ENCODE measurements at places on chromosomes 3 and 15.

GRCh38 chr3:14549256-14549919 lies 9.2 kb upstream of the GRIP2 start:
- no peak for DNase-seq

GRCh38 chr3:14725564-14726440 lies 50.9 kb downstream of the C3orf20 start:
- DNase-seq: no peak

- DNase-seq: no peak
Observed at GRCh38 chr3:48927928-48928327, 9.3 kb downstream of the ARIH2 start.

GRCh38 chr3:127183931-127184869 lies 8.7 kb upstream of the PRR23E start:
- DNase-seq: no peak

DNA sequence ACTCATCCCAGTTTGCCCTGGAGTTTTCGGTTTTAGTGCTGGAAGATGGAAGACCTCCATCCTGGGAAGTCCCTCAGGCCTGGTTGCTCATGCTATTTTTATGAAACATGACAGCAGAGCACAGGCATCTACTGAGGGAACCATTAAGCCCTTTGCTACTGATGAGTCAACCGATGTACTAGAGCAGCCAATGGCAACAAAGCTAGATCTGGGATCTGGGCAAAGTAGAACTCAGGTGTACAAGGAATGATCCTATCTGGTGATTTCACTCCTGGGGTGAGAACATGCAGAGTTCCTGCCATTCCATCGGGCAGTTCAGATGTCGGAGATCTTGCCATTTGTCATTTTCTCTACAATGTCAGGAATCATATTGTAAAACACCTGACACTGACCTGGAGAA lies 166.2 kb upstream of the NSMCE3 start:
- no peak for DNase-seq

DNA sequence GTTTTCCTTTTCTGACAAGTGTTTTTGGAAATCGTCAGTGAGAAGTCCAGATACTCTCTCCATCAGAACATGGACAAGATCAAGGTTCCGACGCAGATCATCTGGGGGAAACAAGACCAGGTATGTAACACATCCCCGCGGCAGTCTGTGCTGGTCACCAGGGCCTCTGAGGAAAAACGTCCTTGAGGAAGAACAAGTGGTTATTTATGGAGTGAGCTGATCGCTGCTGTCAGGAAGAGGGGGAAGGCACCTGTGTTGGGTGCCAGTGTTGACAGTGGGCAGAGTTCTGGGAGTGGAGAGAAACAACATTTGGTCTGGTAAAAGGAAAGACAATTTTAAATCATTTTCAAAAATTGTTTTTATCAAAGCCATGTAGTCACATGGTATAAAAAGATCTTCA lies 20.7 kb upstream of the RPP14 start:
- no peak for DNase-seq

- no peak for DNase-seq
Observed at GRCh38 chr15:78004919-78005634, 72.4 kb downstream of the TBC1D2B start.

DNA sequence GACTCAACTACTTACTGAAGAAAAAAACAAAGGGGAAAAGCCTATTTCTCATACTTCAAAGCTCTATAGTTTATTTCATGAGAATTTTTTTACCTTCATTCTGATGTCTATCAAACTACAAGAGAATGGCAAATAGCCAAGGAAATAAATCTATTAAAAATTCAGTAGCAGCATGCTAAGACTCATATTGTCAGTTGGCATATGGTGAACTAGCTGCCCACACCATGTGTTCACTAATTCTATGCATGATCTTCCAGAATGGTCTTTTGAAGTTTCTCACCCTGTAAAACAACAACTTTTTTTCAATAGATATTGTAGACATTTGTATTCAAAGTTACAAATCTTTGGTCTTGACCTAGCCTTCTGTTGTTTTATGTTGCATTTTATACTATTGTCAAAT lies 386.2 kb downstream of the RSL24D1 start:
- no peak for DNase-seq

GRCh38 chr15:96334705-96335410 lies 4.4 kb downstream of the NR2F2 start:
- DNase-seq: no peak

DNA sequence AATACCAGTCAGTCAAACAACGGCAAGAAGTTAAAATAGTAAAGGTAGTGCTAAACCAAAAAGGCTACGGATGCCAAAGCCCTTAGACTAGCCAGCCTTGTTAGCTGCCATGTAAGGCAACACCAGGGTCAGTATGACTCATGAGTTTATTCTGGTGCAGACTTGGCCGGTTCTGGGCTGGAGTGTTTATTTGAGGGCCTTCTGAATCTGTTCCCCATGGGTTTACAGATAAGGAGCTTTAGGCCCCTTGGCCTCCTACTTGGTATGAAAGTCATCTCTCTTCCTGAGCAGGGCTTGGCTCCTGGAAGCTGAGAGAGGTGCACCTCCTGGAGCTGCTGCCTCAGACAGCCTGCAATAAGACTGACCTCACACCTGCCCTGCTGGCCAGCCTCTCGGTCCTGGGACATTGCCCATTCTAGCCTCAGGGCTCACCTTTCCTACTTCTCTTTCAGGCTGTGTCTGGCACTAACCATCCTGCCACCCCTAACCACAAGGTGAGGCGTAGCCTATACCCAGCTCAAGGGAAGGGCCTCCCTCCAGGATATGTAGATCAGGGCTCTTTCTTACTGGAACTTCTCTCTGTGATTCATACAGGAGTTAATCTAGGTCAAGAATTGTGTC lies 10.4 kb upstream of the RTP1 start:
- DNase-seq: no peak

DNA sequence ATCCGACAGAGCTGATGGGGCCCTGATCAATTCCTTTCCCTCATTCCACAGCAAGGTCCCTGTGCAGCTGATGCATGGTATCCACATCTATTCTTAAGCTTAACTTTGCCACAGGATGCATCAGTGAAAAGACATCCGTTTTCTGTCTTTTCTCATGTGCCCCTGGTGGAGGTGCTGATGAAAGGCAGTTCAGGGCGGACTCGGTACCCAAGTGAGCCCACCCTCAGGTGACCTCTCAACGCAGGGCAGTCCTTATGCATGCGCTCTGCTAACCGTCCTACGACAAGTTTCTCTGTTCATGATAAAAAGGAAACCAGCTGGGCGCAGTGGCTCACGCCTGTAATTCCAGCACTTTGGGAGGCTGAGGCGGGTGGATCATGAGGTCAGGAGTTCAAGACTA lies 251.4 kb downstream of the ADAMTS17 start:
- DNase-seq: no peak

DNA sequence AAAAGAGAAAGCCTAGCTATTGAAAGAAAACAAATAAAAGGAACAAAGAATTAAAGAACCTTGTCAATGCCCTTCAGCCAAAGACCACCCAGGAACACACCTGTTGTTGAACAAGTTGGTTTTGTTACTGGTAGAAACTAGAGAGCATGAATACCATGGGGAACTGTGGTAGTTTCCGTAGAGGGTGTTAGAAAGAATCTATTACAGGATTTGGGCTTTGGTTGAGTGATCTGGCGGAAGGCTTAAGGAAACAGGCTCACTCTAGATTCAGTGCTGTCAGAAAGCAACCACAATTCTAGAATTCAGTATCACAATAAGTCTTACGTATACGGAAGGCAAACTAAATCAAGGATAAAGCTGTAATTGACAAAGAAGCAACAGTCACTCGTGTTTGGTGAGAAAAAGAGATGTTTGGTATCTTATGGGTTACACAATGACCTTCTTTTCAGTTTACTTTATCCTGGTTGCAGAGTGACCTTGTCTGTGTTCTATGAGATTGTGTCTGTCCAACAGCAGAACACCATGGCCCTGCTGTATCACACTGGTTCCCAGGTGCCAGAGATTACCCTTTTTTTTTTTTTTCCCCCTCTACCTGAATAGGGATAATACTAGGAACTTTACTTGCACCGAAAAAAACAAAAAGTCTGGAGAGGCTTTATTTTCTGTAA lies 265.9 kb downstream of the SHQ1 start:
- no peak for DNase-seq

- no peak for DNase-seq
Observed at GRCh38 chr3:169659096-169659819, 4.3 kb downstream of the MECOM start.

- no peak for DNase-seq
Observed at GRCh38 chr3:184588776-184589175, 27.2 kb downstream of the EPHB3 start.

- DNase-seq: no peak
Observed at GRCh38 chr3:196219194-196219969, 3.0 kb downstream of the SLC51A start.

DNA sequence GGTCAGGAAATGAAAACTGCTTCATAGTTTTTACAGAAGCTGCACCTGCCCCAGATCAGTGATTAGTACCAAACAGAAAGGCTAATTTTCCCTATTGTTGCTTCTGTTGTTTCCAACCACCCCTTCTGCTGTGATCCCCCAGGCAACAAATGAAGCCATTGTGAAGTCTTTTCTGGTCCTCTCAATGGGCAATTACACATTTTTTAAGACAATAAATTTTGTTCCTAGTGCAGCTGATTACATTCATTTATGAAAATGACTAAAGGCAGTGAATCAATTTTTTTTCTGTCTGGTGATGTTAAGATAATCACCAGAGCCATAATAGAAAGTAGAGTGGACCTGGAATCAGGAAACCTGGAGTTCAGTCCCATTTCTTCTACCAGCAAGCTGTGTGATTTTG lies 32.7 kb downstream of the GLDN start:
- DNase-seq: no peak

- DNase-seq: no peak
Observed at GRCh38 chr15:22265056-22265945, 185.0 kb downstream of the OR4M2 start.

DNA sequence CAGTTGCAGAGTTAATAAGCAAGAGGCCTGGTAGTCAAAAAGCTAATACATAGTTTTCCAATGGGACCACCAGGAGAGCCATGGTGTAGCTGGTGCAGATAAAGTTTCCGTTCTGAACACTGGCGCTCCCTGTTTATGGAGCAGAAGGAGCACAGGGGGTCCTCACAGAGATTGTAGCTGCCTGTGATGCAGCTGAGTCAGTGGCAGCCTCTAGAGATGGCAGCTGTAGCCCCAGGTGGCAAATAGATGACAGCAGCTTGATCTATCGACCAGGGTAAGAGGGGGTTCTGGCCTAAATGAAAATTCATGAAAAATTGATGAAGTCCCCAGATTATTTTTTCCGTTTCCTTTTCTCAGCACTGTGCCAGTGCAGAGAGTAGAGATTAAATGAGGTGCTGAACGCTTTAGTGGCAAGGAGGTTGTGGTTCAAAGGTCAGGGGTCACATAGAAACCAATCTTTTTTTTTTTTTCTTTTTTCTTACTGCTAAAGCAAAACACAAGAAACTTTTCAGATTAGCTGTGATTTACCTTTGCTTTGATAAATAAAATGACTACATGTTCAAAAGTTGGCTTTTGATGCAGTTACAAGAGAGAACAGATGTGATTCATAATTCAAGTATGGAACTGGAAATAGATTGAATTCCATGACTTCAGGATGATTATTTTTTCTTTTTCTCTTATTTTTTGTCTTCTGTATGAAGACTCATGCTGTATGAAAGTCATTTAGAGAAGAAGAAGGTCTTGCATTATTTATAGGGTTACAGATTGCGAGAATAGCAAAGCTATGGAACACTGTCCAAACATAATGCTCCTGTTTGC lies 63.3 kb downstream of the ROBO2 start:
- no peak for DNase-seq

DNA sequence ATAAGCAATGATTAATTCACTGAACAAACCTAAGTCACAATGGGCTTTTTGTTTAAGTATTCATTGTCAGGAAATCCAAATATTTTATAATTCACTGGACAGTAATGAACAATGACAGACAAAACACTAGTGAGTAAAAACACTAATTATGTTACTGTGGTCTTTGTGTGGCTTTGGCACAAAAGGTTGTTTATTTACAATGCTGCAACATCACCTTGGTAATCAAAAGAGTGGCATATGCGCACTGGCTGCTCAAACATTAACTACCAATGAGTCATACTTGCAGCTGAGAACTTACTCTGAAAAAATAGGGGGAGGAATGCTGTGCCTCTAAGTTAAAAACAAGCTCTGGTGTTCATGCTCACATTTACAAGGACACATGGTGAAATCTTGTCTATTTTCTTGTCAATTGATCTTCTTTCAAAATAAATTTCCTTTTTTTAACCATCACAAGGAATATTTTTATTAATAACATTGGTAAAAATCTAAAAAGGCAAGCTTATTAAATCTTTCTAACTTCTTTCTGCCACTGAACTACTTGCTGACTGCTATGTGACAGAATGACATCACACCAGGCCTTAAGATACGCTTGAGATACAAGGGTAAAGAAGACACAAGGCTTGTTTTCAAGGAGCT lies 85.2 kb upstream of the PPIB start:
- DNase-seq: no peak

GRCh38 chr3:192835818-192836815 lies 81.5 kb downstream of the MB21D2 start:
- no peak for DNase-seq

GRCh38 chr15:77538027-77538451 lies 94.7 kb downstream of the LINGO1 start:
- DNase-seq: no peak

GRCh38 chr3:143605233-143605950 lies 242.9 kb downstream of the SLC9A9 start:
- DNase-seq: no peak

DNA sequence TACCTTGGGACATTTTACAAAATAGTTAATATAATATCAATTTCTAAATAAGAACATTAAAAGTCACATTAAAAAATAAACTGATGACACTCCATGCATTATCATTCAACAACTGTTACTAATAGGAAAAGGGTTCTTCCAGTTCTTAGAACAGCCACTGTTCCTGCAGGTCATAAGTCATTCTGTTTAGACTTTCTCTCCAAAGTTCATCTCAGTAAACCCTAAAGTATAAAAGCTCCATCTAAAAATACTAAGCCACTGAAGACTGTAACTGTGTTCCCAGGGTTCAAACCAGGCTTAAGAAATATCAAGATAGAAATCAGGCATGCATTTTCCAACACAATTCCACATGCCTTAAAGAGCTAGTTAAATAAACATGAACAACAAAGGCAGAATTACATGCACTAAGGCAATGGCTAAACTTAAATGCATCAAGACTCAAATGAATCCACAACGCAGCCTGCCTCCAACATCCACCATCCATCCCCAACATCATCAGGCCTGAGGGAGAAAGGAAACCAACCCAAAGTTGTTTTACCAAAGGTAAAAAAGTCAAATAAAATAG lies 46.2 kb downstream of the DMXL2 start:
- no peak for DNase-seq

- peak; percentile 74 for DNase-seq
Observed at GRCh38 chr3:49554633-49555265, 472 bp downstream of the BSN start.

DNA sequence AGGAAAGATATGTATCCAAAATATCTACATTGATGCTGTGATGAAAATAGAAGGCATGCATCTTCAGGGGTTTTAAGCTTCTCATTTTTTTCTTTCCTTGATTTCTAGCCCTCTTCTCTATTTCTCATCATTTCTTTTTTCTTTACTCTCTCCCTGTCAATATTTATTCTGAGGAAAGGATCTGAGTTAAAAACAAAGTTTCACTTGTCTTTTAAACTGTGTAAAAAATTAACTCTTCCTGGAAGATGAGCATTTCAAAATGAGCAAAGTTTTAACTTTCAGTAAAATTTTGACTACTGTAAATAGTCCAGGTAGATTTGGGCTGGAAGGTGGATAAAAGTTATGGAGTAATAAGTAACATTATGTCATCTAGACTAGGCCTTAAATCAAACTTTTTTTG lies 500.2 kb upstream of the GBE1 start:
- DNase-seq: no peak
